Activated T-cell treated with anti-CD3 and anti-CD28 coated beads, Interleukin-2, amount 50 U/mL, for 72 hours (primary cell): ENCODE measurements at places on chromosomes 3 and 15. TPM values are rescaled to one million over a fixed set of nuclear protein-coding genes. Genes with fewer than 3 reads are reported as not detected.

The GFM1 gene
- total RNA-seq: 45.6 TPM

The CDCP1 gene
- total RNA-seq: 2.8 TPM

The NSMCE3 gene
- total RNA-seq: 11.5 TPM

The TMCC1 gene
- 16.9 TPM for total RNA-seq

The HTD2 gene
- total RNA-seq: 7.9 TPM

The USF3 gene
- 16.8 TPM for total RNA-seq

The SEMA5B gene
- not detected for total RNA-seq

The OSTN gene
- not detected for total RNA-seq

The WDR53 gene
- total RNA-seq: 20.3 TPM

The TMEM89 gene
- not detected for total RNA-seq

The CYP1A2 gene
- not detected for total RNA-seq

The AP3B2 gene
- total RNA-seq: 7.5 TPM

The SLC51B gene
- total RNA-seq: not detected

The KNG1 gene
- total RNA-seq: not detected

The IGF2BP2 gene
- total RNA-seq: 0.53 TPM

The STAB1 gene
- total RNA-seq: 0.19 TPM

The GDPGP1 gene
- 5.8 TPM for total RNA-seq

The PIGBOS1 gene
- 14.5 TPM for total RNA-seq

The WDR93 gene
- 0.19 TPM for total RNA-seq

The STX19 gene
- not detected for total RNA-seq

The CX3CR1 gene
- 2.7 TPM for total RNA-seq

The RAB11A gene
- total RNA-seq: 137 TPM

The ZNF620 gene
- total RNA-seq: 7.4 TPM

The ITPKA gene
- 12.9 TPM for total RNA-seq

The SKOR1 gene
- 0.31 TPM for total RNA-seq

The SMAD6 gene
- 0.31 TPM for total RNA-seq

The C3orf49 gene
- not detected for total RNA-seq

The TTC21A gene
- 2.0 TPM for total RNA-seq

The PXYLP1 gene
- 13.2 TPM for total RNA-seq

The NPAP1 gene
- not detected for total RNA-seq

The HTR3E gene
- not detected for total RNA-seq

The CYP1A1 gene
- 3.4 TPM for total RNA-seq

The NISCH gene
- total RNA-seq: 80.2 TPM

The NR1I2 gene
- total RNA-seq: 0.25 TPM

The ADAMTS7 gene
- 0.39 TPM for total RNA-seq

The FAM107A gene
- not detected for total RNA-seq

The ERICH6 gene
- not detected for total RNA-seq

The ALDH1A3 gene
- 0.14 TPM for total RNA-seq

The PLA2G4E gene
- total RNA-seq: not detected

The CAMKV gene
- not detected for total RNA-seq

The LMAN1L gene
- 0.72 TPM for total RNA-seq

The GOLGA6L4 gene
- total RNA-seq: 0.99 TPM

The LMOD3 gene
- total RNA-seq: not detected

The DNAH12 gene
- 0.26 TPM for total RNA-seq

The RPL22L1 gene
- total RNA-seq: 246 TPM

The TEX55 gene
- not detected for total RNA-seq

The GCNT3 gene
- total RNA-seq: not detected

The VILL gene
- total RNA-seq: 16.1 TPM

The RHCG gene
- total RNA-seq: not detected

The LRRIQ4 gene
- 0.22 TPM for total RNA-seq

The ADGRG7 gene
- total RNA-seq: not detected

The GPR27 gene
- 0.90 TPM for total RNA-seq

The USP13 gene
- total RNA-seq: 12.4 TPM

The AHSG gene
- total RNA-seq: not detected

The SIDT1 gene
- total RNA-seq: 21.3 TPM
